ENCODE measurements at places on chromosomes 11 and 22.

- no peak for DNase-seq
These were observed 2.6 kb upstream of the TCIRG1 start for GRCh38 chr11:68036141-68036716.

DNA sequence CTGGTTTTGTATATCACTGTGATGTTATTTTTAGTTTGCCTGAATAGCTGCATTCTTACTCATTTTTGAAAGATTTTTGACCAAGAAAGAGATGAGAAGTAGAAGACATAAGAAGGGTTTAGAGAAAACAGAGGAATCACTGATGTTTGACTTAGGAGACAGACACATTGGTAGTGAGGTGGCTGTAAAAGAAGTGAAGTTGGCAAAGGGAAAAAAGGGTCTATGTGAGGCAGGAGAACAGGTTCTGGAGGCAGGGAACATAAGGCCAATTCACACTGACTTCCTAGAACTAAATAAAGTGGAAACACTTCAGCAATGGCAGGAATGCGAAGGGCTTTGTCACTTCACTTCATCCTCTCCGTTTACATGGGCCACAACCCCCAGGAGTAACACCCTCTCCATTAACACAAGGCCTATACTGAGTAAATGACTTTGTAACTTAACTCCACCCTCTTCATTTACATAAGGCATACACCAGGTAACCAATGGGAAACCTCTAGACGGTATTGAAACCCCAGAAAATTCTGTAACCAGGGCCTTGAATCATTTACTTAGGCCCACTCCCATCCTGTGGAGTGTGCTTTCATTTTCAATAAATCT is 36.5 kb downstream of the CTSC start:
- no peak for DNase-seq

- DNase-seq = no peak
These were observed 645.3 kb downstream of the BRD1 start for GRCh38 chr22:49182416-49182815.

- no peak for DNase-seq
These were observed 33.6 kb downstream of the NTM start for GRCh38 chr11:131404010-131404409.

DNA sequence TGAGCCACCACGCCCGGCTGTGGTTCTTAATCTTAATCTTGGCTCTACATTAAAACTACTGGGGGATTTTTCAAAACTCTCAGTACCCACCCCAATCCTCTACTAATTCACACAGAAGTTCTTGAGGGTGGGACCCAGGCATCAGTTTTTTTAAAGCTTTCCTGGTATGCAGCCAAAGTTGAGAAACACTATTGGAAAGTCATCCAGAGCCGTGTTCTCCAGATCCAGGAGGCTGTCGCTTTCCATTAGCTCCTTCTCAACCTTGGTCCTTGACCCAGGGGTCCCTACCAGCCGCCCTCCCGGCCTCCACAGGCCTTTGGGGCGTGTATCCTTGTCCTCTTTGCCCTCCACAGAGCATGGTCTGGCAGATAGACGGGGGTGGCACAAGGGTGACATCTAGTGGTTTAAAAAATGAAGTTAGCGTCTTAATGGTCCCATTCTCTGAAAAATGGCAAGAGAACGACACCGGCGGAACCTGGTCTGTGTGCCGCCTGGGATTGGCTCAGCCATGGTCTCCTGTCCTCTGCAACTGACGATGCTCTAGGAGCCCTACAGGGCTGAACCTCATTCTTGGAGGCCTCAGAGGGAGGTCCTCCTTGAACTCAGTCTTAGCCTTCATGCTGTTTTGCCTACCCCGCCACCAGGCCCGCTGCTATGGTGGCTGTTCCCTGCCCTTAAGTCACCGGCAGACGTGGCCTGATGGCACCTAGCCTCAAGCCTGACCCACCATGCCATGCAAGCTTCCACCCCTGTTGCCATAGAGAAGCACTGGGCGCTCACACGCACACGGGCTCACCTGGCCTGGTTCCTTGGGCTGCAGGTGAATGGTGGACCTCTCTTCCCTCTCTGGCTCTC is 152.0 kb upstream of the SYN3 start:
- DNase-seq = peak; percentile 3

GRCh38 chr11:125086633-125087296 is 23.7 kb downstream of the SLC37A2 start:
- DNase-seq = peak; percentile 43

DNA sequence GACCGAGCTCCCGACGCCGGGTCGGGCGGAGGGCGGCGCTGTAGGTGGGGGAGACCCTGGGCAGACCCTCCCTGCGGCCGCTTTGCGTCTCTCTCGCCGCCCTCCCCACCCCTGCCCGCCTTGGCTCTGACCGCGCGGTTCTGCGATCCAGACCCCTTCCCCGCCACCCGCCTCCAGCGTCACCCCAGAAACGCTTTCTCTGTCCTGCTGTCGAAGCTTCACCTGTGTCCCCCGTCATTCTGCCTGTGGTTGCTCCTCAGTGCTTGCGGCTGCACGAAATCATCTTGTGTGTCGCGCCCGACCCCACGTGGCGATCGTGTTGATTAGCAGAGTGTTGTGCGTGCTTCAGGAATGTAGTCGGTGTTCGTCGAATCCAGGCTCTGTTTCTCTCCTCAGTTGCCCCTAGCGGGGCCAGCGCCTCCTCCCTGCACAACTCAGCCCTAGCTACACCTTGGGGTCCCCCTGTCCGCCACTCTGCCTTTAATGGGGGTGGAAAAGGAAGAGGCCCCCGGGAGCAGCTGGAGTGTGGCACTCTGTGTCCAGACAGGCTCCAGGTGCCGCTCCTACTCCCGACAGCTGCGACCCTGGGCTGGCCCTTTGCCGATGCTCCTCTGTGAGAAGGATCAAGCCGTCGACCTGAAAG is 851 bp downstream of the PTDSS2 start:
- DNase-seq = peak; percentile 90

- DNase-seq = no peak
These were observed 99.2 kb downstream of the BBOX1 start for GRCh38 chr11:27139742-27140367.

DNA sequence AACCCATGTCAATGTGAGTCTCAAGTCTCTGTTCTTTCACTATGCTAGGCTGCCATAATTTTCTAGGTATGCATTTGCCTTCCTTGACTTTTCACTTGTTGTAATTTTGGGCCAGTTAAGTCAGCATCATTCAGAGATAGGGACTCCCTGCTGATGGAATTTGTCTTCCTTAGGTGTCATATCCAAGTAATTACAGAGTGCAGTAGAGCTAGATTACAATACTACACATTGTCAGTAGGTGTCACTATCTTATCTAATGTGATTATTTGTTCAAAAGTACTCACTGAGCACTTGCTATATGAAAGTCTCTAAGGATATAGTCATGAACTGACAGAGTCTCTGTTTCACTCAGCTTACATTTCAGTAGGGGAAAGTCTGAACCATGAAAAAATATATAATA is 25.0 kb upstream of the SYN3 start:
- DNase-seq = no peak
